ENCODE measurements at places on chromosomes 11 and 22.

DNA sequence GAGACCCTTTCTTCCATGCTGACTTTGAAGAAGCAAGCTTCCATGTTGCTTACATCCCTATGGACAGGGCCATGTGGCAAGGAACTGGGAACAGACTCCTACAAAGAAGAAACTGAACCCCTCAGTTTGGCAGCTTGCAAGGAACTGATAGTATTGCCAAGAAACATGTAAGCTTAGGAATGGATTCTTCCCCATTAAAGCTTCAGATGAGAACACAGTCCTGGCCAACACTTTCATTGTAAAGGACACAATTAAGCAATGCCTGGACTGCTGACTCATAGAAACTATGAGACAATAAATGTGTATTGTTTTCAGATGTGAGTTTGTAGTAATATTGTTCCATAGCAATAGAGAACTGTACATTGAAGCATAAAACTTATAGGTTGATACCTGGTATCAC is 82.4 kb downstream of the AASDHPPT start:
- DNase-seq = no peak

GRCh38 chr11:93020248-93021046 is 51.0 kb downstream of the MTNR1B start:
- DNase-seq = no peak

- DNase-seq = no peak
Observed at GRCh38 chr22:46124383-46125144, 25.8 kb upstream of the PPARA start.

- peak; percentile 56 for DNase-seq
Observed at GRCh38 chr11:60989093-60989650, 17.7 kb downstream of the CD6 start.

- DNase-seq = no peak
Observed at GRCh38 chr22:26835929-26836528, 178.6 kb downstream of the MIAT start.

- peak; percentile 60 for DNase-seq
Observed at GRCh38 chr22:43152357-43153071, 1.2 kb downstream of the TSPO start.

DNA sequence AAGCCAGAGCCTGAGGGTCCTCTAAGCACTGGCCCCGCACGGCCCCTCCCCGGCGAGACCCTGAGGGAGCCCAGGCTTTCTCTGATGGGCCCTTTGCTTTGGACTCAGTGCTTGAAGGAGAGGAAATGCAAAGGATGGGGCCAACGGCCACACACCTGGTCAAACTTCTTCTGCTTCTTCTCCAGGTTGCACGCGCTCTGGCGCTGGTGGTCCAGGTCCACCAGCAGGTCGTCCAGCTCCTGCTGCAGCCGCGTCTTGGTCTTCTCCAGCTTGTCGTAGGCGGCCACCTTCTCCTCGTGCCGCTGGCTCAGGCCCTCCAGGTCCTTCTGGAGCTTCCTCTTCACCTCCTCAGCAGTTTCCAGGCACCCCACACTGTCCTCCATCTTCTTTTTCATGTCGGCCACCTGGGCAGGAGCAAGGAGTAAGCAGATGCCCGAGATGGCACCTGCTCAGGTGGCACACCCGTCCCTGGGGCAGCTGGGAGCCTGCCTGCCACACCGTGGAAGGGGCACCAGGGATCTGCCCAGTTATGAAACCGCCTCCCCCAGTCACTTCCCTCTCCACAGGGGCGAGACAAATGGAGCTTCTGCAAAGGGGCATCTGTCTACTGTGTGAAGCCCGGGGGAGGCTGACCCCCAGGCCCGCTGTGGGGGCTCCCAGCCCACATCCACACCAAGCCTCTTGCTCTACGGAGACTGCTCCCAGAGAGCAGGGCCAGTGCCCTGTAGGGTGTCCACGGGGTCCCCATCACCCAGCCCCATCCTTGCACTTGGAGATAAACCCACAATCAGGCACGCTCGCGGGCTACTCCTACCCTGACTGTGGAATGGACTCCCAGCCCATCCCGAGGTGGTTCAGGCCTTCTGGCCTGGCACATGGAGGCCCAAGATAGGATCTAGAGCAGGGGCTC is 39.2 kb downstream of the APOL1 start:
- DNase-seq = no peak

DNA sequence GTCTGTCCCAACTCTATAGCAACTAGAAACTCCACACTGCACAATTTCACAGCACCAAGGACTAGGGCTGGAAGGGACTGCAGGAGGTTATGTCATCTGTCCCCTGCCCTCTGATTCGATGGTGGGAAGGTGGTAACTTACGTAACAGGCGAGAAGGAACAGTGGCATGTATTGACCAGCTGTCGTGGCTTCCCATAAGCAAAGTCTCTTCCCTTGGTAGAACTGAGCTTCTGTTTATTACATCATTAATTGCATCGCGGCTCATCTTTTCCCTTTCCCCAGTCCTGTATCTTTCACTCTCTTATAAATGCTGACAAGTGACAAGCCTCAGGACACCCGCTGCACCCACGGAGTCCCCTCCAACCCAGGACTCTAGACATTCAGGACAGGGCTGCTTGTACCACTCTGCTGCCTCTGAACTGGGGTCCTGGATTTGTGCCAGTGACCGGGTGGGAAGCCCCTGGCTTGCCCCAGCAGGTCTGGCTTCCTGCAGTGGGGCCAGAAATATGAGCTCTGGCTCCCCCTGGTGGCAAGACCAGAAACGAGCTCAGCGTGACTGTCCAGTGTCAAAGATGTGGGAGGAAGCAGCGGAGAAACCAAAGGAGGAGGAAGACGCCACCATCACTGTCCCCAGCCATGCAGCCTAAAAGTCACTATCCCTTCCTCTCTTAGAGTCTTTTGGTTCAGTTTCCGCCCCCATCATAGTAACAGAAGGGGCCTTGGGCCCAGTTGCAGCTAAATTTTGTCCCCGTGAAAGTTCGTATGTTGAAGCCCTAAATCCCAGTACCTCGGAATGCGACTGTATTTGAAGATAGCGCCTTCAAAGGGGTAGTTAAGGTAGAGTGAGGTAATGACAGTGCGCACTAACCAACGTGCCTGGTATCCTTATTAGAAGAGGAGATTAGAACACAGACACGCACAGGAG is 84.5 kb downstream of the ISX start:
- DNase-seq = peak; percentile 78

- no peak for DNase-seq
Observed at GRCh38 chr11:85517272-85517671, 109.9 kb downstream of the DLG2 start.

GRCh38 chr22:45612451-45612901 is 59.2 kb upstream of the ATXN10 start:
- no peak for DNase-seq

DNA sequence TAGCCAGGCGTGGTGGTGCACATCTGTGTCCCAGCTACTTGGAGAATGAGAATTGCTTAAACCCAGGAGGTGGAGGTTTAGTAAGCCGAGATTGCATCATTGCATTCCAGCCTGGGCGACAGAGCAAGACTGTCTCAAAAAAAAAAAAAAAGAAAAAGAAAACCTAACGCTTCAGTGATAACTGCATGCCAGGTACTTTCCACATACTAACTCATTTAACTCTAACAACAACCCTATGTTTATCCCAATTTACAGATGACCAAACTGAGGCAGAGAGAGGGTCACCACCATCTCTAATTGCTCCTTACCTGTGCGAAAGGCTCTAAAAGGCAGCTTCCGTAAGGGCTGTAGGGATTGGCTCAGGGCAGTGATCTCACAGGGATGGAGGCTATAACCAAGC is 11.6 kb downstream of the PISD start:
- no peak for DNase-seq

- DNase-seq = peak; percentile 43
Observed at GRCh38 chr22:49549256-49550140, 278.2 kb downstream of the BRD1 start.

DNA sequence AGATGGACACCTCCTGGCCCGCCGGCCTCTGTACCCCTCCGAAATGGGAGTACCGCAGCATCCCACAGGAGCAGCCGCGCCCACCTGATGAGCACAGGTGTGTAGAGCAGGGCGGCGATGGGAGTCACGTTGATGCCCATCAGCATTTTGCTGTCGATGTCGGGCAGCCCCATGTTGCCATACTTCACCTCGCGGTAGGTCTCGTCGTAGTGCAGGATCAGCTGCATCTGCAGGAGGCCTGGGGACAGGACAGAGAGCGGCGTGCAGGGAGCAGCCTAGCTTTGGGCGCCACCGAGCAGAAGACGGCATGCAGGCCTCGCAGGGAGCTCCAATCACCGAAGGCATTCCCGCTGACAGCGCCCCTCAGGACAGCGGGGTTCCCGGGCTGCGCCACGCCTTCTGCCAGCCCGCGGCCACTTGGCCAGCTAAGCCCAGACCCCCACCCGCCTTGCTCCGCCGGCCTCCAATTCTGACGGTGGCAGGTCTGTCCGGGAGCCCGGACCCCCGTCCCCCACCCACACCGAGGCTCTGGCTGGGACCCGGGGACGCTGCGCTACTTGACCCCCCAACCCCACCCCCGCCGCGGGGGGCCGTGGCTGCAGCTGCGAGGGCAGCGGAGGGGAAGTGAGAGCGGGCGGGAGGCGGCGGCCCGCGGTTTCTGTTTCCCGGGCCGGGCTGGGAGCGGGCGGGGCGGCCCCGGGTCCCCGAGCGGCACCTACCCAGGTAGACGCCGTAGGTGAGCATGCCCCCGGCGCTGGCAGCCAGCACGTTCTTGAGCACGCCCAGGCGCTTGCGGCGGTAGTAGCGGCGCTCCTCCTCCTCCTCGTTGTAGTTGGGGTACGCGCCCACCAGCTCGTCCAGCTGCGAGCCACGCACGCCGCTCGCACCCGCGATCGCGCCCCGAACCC is 705 bp downstream of the UNC93B1 start:
- peak; percentile 49 for DNase-seq

DNA sequence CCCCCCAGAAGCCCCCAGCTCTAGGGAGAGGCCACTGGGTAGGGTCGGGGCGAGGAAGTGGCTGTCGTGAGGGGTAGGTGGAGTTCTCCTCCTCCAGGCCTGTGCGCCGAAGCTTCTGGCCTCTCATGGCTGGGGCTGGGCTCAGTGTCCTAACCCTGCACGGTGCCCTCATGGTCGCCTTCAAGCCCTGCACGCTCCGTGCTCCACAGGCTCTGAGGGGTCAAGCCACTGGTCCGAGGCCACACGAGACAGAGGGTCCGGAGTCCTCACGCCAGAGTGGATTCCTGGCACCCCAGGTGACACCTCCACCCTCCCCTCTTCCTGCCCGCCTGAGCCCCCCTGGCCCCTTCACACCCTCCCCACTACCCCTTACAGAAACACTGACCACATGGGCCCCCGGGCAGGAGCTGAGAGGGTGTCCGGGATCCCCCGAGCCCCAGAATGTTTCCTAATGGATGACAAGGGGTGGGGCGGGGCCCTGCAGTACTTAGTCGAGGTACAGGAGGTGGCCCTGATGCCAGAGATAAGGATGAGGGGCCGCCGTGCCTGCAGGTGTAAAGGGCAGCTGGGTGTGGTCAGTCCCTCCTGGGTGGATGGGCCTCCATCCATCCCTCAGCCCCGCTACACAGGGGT is 997 bp upstream of the CDHR5 start:
- no peak for DNase-seq

GRCh38 chr11:3128356-3129180 is 36.5 kb downstream of the OSBPL5 start:
- no peak for DNase-seq

DNA sequence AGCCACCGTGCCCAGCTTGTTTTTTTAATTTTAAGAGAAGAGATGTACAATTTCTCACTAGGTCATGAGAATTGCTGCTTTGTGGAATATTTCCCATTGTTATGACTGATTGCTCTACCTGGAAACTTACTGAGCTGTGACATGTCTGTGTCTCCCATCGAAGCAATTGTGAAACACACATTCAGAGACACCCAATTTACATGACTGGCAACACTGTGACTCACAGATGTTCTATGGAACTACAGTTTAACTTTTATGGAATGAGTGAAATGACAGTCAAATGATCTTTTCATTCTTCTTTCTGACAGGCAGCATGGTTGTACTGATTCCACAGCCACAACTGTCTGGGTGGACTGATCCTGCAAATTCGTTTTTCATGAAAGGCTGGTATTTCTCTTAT is 32.3 kb downstream of the ELF5 start:
- DNase-seq = no peak

- DNase-seq = no peak
Observed at GRCh38 chr11:702462-703461, 3.3 kb upstream of the EPS8L2 start.

- DNase-seq = no peak
Observed at GRCh38 chr11:43723617-43724016, 43.1 kb downstream of the HSD17B12 start.

GRCh38 chr11:64723117-64723906 is at the start of gene NRXN2:
Gene NRXN2, minus strand, starts transcription at chr11:64723197. Its CDS starts 9,498 bp downstream, at chr11:64713699.
- peak; percentile 89 for DNase-seq
